Stimulated activated CD4-positive, alpha-beta T cell treated with anti-CD3 and anti-CD28 coated beads, Interleukin-15, amount 100 ng/mL, for 1 hour (primary cell): ENCODE measurements at places on chromosomes 3 and 15.

DNA sequence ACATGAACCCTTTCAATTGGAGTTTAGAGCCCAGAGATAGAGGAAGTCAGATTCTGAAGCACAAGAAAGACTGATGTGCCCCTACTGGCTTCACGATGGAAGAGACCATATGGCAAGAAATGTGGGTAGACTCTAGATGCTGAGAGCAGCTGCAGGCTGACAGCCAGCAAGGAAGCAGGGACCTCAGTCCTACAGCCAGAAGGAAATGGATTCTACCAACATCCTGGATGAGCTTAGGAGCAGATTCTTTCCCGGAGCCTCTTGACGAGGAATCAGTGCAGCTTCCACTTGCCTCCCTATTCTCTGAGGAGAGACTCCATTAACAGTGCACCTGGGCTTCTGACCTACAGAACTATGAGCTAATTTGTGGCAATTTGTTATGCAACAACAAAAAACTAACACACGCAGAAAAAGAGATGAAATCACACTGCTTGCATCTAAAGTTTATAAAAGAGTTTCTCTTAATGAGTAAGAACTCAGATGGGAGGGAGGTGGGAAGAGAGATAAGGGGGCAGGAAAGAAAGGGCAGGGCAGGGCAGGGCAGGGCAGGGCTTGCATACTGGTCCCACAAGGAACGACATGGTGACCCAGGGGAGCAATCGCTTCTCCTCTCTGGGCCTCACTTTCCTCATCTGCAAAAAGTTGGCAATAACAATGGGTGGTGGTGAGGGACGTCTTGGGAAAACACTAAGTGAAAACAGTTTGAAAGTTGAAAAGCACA, 440.9 kb downstream of the FOXP1 start:
- DNase-seq, result no peak

DNA sequence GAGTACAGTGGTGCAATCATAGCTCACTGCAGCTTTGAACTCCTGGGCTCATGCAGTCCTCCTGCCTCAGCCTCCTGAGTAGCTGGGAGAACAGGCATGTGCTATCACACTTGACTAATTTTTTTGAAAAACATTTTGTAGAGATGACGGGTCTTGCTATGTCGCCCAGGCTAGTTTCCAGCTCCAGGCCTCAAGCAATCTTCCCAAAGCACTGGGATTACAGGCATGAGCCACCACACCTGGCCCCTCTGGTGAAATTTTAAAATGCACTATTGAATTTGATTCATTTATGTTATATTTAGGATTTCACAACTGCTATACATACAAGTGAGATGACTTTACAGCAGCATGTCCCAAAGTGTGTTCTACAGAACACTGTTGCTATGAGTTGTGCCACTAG, 50.8 kb upstream of the TPM1 start:
- no peak for DNase-seq

GRCh38 chr3:163196815-163197374, 1700.3 kb downstream of the OTOL1 start:
- no peak for DNase-seq

- DNase-seq, result no peak
These were observed 40.4 kb upstream of the LIMD1 start for GRCh38 chr3:45554006-45554666.

GRCh38 chr15:93612953-93613352, 523.9 kb upstream of the RGMA start:
- DNase-seq, result no peak

DNA sequence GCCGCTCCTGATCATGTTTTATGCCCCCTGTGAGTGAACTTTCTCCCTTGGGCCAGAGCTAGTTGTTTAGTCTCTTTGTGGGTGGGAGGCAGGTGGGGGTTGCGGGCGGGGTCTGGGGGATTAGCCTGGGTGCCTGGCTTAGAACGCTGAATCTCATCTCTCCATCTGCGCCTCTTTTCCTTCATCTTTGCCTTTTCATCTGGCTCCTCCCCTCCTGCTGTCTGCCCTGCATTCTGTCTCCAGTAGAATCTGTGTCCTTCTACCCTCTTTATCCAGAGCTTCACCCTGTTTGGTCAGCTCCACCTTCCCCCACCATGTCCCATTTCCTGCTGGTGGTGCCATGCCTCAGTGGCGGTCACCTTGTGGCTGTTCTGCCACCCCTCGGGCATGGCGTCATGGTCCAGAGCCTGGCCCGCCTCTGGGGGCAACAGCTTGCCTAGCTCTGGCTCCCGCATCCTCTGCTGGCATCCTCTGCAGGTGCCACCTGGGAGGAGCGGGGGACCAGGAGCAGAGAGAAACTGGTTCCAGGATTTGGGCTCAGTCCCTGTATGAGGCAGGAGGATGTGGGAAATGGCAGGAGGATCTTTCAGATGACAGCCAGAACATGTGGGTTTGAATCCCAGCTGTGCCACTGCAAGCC, 44.3 kb downstream of the PDIA5 start:
- DNase-seq, result no peak

- no peak for DNase-seq
These were observed 145.7 kb downstream of the BBX start for GRCh38 chr3:107668416-107668815.

GRCh38 chr3:144308396-144308795, 336.8 kb downstream of the DIPK2A start:
- DNase-seq, result no peak

DNA sequence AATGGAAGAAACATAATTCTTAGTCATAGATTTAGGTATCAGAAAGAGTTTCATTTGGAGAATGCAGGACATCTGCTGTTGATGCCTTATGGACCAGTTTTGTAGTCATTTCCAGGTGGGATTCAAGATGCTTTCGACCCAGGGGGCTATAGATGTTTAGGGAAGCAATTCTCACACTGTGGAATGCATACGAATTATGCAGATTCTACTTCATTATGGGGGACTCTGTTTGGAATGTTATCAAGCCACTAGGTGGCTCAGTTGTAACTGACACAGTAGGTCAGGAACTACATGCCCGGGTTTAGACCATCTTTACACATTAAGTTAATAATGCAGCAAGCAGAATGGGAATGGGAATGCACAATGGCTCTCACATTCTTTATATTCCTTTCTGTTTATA, 1359.8 kb downstream of the ZPLD1 start:
- no peak for DNase-seq

DNA sequence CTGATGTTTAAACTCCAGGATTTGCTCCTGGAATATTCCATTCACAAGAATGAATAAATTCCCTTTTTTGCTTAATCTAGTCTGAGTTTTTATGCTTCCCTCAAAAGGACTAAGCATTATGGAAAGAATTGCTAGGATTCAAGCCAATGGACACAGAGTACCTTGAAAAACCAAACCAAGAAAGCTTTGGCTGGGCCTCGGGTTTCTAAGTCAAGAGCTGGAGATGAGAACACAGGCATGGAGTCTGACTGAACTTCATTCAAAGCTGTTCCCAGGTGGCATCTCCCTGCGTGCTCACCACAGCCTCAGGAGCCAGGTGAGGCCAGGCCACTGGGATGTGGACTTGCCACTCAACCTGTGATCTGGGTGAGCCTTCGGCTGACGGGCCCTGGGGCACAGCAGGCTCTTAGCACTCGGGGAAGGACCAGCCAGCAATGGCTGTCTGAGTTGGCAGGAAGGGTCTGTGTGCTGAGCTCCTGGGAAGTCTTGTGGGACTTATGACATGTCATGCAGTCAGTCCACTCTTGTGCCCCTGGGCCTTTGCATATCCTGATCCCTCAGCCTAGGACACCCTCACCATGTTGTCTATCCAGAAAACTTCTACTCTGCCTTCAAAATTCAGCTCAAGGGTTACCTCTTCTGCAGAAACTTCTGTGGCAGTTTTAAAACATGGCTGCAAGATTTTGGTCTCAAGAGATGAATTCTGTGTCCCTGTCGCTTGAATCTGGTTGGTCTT, 21.8 kb downstream of the CRABP1 start:
- DNase-seq, result no peak

DNA sequence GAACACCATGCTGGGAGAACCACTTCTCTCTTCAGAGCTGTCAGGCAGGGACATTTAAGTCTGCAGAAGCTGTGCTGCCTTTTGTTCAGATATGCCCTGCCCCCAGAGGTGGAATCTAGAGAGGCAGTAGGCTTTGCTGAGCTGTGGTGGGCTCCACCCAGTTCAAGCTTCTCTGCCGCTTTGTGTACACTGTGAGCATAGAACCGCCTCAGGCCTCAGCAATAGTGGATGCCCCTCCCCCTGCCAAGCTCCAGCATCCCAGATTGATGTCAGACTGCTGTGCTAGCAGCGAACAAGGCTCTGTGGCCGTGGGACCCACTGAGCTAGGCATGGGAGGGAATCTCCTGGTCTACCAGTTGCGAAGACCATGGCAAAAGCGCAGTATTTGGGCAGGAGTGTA, 121.6 kb downstream of the NFKBIZ start:
- no peak for DNase-seq

DNA sequence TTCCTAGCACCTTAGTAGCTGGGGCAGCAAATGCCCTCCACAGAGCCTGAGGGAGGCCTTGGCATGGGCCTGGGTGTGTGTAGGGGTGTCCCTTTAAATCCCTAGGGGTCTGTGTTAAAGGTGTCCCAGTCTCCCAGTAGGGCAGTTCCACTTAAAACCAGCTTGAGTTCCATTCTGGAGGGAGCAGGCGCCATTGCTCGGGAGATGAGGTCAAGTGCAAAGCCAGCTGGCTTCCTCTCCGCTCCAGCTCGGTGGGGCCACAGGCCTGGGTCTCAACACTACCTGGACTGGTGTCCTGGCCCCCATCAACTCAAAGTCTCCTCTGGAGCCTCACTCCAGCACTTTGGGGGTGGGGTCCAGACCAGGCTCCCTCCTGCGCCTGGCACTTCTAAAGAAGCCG, 25.2 kb downstream of the FEM1B start:
- no peak for DNase-seq

- DNase-seq, result peak; percentile 33
These were observed 148.0 kb upstream of the TBL1XR1 start for GRCh38 chr3:177345049-177345972.

DNA sequence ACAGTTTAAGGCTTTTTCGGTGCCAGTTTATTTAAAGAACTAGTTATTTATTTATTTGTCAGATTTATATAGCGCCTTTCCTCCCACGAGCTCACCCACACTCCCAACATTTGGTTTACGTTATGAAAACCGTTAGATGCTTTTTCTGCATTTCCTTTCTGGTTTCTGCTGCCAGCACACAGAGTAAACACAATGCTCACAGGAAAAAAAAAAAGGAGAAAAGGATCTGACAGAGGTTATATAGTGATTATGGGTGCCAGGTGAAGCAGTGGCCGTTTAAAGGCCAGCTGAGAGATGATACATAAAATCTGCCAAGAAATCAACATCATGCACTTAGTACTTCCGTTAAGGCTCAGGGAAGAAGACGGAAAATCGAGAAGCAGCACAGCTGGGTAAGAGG, 37.9 kb downstream of the ETV5 start:
- no peak for DNase-seq

- no peak for DNase-seq
These were observed 229.4 kb upstream of the SUCLG2 start for GRCh38 chr3:67883766-67884165.

DNA sequence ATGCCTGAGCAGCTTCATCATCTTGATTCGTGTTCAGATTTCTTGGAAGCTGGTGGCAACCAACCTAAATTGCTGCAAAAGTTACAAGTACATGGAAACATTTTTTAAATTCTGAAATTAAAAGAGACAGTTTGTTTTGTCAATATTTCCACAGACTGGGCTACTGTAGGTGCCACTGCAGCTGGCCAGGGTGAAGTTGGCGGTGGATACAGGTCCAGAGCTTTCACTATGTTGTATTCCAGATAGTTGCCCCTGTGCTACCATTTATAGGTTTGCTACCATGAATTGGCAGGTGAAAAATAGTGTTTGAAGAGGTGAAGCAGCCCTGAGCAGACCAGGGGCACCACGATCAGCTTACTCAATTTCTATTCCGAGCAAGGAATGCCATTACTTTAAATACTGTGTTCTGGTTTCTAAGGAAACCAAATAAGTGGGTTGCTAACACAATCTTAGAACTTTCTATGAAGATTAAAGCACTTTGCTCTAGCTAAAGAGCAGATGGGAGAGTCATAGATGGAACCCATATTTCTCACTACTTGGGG, 21.2 kb upstream of the SHC4 start:
- no peak for DNase-seq

GRCh38 chr15:68425428-68426060, 6.4 kb downstream of the ITGA11 start:
- no peak for DNase-seq

- no peak for DNase-seq
These were observed 25.9 kb downstream of the AGTR1 start for GRCh38 chr3:148723631-148724030.

- peak; percentile 7 for DNase-seq
These were observed 44.0 kb downstream of the EIF4E3 start for GRCh38 chr3:71681224-71681668.

DNA sequence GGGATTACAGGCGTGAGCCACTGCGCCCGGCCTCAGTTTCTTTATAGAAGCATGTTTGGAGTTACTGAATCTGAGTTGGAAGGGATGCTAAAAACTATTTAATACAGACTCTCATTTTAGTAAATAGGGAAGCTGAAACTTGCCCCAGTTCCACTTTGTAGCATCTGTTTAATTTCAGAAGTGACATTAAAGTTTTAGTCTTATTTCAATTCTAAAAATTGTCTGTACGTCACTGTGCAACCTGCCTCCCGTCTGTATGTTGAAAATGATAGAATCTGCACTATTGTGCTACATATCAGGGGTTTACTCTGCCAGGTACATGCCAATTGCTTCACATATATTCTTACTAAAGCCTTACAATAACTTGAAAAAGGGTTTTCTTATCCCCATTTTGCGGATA, 15.3 kb downstream of the CNOT10 start:
- DNase-seq, result no peak

DNA sequence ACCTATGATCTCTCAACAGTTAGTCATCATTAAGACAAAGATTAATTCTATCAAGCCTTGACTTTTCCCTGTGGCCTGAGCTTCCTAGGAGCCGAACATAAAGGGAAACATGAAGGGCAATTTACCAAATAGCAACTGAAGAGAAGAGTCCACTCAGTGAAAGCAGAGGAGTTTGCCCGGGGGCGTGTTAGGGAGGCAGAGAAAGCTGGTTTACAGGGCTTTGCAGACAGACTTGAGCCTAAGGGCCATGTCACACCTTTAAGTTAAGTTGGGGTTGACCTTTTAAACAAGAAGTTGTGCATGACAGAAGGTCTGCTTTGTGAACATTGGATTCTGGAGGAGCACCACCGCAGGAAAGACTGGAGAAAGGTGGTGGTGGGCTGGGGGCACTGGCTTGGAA, 701.8 kb upstream of the CFAP20DC start:
- no peak for DNase-seq

- DNase-seq, result no peak
These were observed 32.3 kb downstream of the CMTM6 start for GRCh38 chr3:32470362-32470761.

GRCh38 chr3:1456781-1457311, 364.0 kb downstream of the CNTN6 start:
- DNase-seq, result no peak

- no peak for DNase-seq
These were observed 10.8 kb downstream of the PDHB start for GRCh38 chr3:58422756-58423325.

DNA sequence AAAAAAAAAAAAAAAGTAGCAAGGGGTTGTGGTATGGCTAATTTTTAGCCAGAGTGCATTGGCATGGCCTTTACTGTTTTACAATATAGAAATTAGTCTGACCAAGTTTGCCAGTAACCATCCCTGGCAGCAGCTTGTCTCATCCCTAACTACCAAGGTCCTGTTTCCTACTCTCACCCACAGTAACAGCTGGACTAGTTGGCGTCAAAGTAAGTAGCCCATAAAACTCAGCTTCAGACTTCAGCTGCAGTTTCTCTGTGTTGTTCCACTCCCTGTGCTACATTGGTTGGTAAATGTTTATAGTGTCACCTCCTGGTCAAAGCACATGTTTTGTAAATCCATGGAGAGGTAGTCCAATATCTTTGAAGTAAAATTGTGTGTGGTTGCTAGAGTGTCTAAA, 691.3 kb downstream of the ZPLD1 start:
- no peak for DNase-seq
